ENCODE measurements at places on chromosomes 1 and 21. TPM values are rescaled to one million over a fixed set of nuclear protein-coding genes. Genes with fewer than 3 reads are reported as not detected.

Gene LORICRIN
- not detected for total RNA-seq

Gene LCE1E
- not detected for total RNA-seq

Gene OR10Z1
- under 0.01 TPM for total RNA-seq

Gene LCE3C
- not detected for total RNA-seq

Gene FOXO6
- total RNA-seq = 0.27 TPM

Gene IL20
- total RNA-seq = not detected

Gene HES2
- total RNA-seq = under 0.01 TPM

DNA sequence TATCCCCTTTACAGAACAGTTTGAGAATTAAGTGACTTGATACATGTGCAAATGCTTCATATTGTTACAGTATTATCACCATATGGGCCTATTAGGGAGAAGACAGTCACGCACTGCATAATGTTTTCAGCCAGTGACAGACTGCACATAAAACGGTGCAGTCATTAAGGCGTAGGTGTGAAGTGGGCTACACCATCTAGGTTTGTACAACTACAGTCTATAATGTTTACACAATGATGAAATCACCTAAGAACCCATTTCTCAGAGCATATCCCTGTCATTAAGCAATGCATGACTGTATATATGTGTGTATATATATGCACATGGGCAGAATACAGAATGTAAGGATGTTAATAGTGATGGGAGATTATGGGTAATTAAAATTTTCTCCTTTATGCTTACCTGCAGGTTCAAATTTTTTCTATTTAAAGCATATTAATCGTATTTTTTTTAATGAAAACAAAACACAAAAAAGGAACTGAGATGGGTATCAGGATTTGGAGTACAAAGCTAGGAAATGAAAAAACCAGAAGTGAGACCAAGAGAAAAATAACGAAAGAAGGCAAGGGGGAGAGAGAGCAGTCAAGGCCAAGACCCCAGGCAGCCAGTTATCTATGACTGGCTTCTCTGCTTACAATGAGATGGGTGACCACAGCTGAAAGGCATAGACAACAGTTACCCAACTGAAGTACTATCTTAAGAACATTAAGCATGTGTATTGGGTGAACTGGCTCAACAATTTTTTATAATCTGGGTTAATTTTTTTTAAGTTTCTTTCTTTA is 122.9 kb upstream of the DAB1 start:
- DNase-seq = no peak

- no peak for DNase-seq
Measured at GRCh38 chr1:239706245-239706892, 320.0 kb downstream of the CHRM3 start.

- DNase-seq = no peak
Measured at GRCh38 chr1:93443454-93443853, 4.5 kb upstream of the FNBP1L start.

DNA sequence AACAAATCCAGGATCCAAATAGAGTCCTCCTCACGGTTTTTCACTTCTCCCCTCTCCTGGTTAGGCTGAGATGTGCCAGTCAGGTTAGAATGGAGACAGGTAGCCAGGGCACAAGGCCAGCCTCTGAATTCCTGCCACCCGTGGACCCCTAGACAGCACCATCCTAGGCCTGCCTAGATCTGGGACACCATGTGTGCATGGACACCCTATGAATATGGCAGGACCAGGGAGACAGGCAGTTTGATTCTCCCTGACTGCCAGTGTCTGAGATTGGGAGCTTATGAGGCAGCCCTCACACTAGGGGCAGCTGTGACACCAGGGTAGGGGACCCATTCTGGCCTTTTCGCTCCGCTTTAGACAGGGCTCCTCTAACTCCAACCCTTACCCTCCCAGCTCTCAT is 7.5 kb downstream of the AVPR1B start:
- DNase-seq = no peak

- no peak for DNase-seq
Measured at GRCh38 chr1:69766431-69767180, 198.9 kb downstream of the LRRC7 start.

DNA sequence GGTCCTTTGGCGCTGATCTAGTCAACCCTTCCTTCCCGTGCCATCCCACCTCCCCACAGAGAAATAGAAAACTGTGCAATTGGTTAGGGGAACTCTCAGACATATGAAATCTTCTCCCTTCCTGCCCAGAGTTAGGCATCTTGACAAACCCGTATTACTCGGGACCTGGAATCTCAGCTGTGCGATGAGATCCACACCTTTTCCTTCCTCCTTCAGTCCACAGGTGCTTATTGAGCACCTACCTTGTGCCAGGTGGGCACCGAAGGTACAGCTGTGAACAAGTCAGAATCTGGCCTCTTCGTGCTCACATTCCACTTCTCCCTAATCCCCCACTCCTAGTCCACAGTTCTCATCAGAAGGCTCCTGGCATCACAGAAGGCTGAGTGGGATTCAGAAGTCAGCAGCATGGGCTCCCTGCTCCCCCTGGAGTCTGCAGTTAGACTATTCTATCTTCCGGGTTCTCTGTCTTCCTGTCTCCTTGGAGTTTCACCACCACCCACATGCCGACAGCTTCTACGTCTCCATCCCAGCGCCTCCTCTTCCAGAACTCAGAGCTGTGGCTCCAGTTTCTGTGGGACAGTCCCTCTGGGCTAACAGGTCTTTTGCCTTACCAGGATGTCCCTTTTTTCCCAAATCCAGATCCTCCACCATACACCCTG is 23.0 kb downstream of the KNCN start:
- DNase-seq = no peak

- no peak for DNase-seq
Measured at GRCh38 chr1:47238935-47239592, 7.0 kb upstream of the TAL1 start.

DNA sequence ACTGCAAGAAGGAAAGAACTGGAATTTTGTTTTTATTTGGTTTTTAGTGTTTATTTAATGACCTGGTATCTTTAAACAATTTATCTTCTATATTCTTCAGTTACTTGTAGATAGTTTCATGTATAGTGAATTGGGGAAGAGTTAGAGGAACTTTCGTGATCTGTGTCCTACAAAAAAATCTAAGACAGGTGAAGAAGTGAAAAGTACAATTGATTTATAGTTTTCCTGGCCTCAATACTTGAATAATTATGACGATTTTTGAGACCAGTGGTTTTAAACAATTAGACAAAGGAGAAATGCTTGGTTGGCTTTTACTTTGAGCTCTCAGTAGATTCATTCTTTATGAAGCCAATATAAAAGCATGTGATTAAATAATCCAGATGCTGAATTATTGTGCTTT is 7.5 kb downstream of the MIER1 start:
- no peak for DNase-seq

- no peak for DNase-seq
Measured at GRCh38 chr1:22949822-22950331, 22.8 kb downstream of the LACTBL1 start.

- no peak for DNase-seq
Measured at GRCh38 chr1:245986404-245987218, 520.5 kb downstream of the SMYD3 start.

- no peak for DNase-seq
Measured at GRCh38 chr1:186497651-186498050, 36.7 kb upstream of the PDC start.

DNA sequence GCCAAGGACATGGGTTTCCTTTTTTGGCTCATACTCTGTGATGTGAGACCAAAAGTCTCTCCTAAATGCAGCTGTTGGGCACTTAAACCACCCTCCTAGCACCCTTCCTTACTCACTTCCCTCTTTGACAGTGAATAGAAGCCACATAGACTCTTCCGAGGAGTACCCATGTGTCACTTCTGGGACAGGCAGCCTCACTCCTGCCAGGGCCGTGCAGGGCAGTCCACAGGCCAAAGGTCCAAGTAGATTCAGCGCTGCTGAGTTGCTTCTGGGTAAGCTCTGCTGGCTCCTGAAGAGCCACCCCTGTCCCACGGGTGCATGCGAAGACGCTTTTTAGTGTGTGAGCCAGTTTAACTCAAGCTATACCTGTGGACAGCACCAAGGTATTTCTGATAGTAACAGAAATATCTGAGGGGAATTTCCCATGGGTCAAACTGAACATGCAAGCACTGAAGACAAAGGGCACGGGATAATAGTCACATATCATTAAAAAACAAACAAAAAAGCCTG is 36.8 kb upstream of the BMP8B start:
- DNase-seq = no peak

DNA sequence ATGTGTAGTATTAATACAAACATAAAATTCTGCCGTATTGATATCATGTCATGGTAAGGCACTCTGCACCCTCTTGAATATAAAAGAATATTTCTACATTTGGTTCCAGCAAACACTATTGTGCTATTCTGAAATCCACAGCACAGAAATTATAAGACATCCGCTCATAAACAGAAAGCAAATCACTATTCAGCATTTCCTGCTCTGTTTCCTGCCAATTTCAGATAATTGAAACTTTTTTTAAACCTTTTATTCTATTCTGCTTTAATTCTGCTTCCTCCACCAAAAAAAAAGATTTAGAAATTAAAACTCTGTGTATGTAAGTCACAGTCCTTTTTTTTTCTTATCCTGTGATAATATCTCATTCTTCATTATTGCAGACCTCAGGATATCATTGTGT is 39.6 kb upstream of the PLEKHO1 start:
- peak; percentile 63 for DNase-seq

- no peak for DNase-seq
Measured at GRCh38 chr1:94560333-94560732, 18.8 kb upstream of the F3 start.

DNA sequence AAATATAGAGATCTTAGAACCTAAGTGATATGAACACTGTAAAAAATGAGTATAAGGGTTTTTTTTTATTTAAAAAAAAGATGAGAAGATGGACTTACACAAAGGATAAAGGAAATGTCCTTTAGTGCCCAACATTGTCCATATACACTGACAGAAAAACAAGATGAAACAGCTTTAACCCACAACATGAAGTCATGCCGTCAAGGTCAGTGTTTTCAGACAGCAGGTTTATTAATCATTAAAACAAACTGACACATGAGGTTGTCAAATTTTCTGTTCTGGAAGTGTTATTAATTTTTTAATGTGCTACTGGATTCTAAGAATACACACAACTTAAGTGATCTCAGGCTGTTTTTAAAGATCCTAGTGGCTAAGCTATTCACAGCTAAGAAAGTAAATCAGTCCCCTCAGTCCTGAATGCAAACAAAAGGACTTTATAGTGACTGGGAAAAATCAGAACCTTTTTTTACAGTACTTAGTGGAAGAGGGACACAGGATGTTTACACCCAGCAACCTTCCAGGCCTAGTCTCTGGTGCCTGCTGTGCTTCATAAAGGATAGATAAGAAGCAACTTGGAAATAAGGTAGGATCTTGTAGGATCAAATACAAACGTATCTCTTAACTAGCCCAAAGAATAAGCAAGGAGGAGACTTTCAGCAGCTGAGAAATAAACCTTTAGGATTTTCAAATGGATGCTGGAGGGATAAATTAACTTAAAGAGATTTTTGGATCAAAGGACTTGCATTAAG is 21.9 kb upstream of the PKN2 start:
- no peak for DNase-seq

DNA sequence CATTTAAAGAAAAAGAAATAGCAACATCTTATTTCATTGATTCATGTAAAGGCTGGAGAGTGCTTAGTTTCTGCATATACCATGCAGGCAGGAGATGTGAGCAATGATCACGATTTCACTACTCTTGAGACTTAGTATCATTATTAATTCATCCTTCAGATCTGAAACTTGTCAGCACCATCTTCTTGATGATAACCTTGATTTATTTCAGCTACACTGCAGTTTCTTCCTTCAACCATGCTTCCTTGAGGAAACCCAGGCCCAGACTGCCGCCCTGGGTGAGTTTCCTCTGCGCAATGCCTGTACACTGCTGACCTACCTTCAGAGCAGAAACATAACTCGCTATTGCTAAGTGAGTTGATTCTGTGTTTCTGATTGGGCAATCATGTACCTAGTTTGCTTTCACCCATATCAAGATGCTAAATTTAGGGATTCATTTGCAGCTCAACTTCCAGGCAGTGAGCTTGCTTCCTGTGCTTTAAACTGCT is 13.5 kb upstream of the BCL10 start:
- no peak for DNase-seq
